HCEC 1CT (cell line): ENCODE measurements at places on chromosomes 11 and 22.

DNA sequence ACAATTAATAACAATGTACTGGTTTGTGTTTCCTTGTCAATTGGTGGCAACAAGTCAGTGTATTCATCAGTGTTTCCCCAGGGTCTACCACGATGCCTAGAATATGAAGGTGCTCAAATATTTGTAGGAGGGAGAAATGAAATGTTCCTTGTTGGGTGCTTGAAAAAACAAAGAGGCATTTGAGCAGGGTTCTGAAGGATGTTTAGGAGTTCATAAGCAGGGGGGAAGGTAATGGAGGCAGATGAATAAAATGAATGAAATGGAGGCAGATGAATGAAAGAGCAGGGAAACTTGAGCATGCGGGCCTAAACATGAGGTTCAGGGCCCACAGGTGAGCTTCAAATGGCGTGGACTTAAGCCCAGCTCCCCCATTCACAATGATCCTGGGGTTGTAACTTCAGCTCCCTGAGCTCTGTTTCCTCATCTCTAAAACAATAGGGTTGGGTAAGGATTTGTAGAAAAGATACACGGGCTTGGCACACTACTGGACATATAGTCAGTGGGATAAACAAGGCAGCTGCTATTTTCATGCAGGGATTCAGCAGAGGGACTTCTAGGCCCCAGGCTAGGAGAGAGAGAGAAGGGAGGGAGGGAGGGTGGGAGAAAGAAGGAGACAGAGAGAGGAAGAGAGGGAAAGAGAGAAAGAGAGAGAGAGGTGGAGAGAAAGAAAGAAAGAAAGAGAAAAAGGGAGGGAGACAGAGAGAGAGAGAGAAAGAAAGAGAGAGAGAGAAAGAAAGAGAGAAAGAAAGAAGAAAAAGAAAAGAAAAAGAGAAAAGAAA, 73.7 kb downstream of the MN1 start:
- no peak for DNase-seq

DNA sequence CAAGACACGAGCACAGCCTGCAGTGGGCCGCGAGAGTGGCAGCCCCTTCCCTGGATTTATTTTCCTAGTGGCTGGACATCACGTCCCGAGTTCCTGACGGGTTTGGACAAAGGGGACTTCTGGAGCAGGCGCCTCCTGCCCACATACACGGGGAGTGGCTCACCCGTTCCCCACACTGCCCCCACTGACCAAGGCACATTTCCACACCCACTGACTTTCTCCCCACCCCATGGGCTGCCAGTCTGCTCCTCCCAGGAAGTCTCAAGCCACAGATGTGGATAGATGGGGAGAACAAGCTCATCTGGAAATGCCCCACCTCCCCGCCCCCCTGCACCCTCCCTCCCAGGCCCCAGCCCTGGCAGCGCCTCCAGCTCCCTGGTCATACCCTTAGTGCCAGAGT, 34.0 kb upstream of the FADD start:
- no peak for DNase-seq

DNA sequence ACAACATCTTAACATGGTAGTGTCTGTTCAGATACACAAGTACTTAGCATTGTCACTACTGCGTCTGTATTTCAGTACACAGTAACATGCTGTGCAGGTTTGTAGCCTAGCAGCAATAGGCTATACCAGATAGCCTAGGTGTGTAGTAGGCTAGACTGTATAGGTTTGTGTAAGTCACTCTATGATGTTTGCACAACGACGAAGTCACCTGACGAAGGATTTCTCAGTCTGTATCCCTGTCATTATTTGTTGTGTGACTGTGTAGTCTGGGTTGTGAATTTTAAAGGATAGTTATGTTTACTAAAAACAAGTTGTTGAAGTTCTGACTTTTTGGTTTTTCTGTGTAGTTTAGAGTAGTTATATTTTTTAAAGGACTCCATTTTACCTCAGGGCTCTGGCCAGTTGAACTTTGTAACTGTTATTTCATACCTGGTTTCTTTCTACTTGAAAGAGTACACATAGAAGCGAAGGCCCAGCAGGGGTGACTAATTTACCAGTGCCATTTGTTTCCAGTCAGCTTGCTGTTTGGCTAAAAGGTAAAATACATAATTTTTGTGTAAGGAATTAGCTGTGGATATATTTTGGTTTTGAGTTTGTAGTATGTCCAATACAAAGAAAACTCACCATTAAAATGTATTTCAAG, 72.3 kb downstream of the PPP6R3 start:
- no peak for DNase-seq

GRCh38 chr11:92269021-92269420, 44.4 kb downstream of the FAT3 start:
- DNase-seq, result peak; percentile 54

- no peak for DNase-seq
Observed at GRCh38 chr22:49037701-49038245, 789.9 kb downstream of the BRD1 start.

- no peak for DNase-seq
Observed at GRCh38 chr22:25898707-25899365, 156.8 kb downstream of the MYO18B start.

DNA sequence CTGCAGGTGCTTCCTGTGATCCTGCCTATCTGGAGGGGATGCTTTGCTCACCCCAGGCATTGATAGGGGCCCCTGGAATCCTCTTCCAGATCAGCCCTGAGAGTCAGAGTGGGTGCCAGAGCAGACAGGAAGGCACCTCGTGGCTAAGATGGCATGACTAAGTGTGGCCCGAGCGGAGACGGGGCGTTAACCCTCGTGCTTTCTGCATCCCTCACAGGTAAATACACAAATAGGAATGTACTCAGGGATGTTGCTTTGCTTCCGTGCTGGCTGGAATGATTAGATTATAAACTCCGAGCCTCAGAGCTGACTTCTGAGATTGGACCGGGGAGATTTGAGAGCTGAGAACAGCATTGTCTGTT, 312.7 kb upstream of the B3GAT1 start:
- no peak for DNase-seq

DNA sequence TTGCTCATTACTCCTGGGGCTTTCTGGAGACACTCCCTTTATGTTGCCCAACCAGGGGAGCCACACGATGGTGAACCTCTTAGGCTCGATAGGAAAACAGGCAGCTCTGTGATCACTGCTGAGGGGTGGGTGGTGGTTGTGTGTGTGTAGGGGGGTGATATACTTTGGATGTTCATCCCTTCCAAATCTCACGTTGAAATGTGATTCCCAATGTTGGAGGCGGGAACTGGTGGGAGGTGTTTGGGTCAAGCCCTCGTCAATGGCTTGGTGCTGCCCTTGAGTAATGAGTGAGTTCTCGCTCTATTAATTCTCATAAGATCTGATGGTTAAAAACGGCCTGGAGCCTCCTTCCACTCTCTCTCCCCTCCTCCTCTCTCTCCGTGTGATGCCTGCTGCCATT, 204.0 kb upstream of the B3GAT1 start:
- no peak for DNase-seq

DNA sequence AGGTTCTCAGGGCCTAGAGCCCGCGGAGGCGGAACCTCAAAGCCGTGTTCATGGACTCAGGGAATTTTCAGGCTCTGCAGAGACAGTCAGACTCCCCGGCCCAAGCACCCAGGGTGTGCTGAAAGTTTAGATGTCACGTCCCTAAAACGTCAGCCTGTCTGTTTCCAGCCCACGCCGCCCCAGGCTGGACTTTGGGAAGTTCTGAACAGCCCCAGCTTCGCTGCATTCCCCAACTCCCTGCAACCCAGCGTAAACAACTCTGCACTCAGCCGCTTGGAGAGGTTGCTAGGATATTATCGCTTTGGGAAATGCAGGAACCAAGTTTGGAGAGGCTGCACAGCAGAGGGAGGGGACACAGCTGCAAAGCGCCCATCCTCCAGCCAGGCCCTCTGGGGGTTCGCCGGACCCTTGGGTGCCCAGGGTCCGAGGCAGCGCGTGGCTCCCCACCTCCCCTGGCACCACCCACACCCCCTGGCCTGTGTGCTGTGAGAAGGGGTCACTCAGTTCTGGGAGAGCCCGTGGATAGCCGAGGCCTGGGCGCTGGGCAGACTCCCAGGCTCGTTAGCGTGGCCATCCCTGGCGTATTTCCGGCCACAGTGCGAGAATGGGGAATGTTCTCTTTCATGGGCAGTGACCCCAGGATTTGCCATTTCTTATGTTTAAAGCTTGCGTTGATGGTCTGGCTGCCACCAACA, 120.5 kb upstream of the FGF3 start:
- no peak for DNase-seq

DNA sequence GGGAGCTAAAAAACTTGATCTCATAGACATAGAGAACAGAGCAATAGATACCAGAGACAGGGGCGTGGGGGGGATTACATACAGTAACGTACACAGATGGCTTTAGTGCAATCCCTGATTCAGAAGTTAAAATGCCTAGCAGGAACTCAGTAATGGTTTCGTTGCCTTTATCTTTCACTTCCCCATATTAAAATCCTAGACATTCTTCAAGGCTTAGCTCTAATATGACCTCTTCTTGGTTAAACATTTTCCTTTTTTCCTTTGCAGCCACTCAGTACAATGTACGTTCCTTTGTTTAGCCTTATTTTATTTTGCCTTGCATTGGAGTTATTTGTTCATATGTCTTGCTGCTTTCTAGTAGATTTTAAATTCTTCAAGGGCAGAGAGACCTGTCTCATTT, 104.9 kb downstream of the C11orf87 start:
- DNase-seq, result no peak

GRCh38 chr11:71476926-71477640, 24.1 kb downstream of the NADSYN1 start:
- DNase-seq, result no peak

- DNase-seq, result no peak
Observed at GRCh38 chr11:1125803-1126202, 31.9 kb upstream of the MUC5AC start.

GRCh38 chr11:35163209-35163608, 24.2 kb downstream of the CD44 start:
- peak; percentile 35 for DNase-seq

- DNase-seq, result peak; percentile 91
Observed at GRCh38 chr11:118415739-118416068, 14.3 kb downstream of the ATP5MG start.

GRCh38 chr11:46382646-46383403, 1.4 kb downstream of the MDK start:
- DNase-seq, result peak; percentile 61

DNA sequence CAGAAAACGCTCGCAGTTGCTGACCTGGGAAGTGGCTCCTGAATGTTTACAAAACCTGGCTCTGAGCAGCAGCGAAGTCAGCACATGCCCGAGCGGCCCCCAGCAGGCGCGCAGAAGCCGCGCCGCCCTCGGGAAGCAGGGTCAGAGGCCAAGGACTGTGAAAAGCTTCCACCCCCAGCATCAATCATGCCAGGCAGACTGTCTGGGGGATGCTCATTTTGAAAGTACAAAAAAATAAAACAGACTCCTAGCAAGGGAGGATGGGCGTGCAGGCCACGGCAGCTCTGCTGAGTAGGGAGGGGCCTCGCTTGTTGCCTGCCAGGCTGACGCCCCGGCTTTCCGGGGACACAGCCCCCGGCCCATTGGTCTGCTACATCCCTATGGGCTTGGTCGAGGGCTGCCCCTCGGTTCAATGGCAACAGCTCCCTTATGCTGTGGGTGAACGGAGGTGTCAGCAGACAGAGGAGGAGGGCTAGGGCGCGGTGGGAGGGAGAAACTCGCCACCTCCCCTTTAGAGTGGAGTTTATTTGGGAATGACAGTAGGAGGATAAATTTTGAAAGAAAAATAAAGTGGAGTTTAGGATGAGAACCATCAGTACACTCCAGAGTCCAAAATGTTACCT, 37.7 kb upstream of the GNB1L start:
- DNase-seq, result peak; percentile 31

DNA sequence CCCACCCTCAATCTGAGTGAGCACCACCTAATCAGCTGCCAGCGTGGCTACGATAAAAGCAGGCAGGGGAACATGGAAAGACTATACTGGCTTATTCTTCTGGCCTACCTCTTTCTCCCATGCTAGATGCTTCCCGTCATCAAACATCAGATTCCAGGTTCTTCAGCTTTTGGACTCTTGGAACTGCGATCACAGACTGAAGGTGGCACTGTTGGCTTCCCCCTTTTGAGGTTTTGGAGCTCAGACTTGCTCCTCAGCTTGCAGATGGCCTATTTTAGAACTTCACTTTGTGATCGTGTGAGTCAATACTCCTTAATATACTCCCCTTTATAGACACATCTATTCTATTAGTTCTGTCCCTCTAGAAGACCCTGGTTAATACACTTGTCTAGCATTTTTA, 543.7 kb upstream of the RAG2 start:
- DNase-seq, result no peak

DNA sequence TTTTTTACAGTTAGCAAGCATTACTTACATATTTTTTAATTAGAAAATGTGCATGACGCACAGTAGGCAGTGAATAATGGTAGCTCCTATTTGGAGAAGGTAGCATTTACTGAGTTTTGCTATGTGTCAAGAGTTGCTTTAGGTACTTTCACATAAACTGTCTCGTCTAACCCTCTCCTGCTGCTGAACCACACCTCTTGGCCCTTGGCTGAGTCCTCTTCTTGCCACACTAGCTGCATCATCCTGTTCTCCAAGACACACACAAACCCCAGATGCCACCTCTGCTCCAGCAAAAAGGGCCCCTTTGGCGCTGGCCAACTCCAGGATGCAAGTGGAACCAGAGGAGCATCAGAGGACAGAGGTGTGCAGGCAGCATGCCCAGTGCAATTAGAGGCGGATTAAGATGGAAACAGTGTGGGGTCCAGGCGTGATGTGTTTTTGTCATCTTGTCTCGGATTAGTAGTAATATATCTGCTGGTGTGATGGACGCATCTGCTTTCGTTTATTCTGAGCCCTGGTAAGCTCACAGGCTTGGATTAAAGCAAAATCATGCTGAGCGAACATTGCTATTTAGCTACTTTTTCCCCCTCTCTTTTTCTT, 367.0 kb upstream of the CADM1 start:
- no peak for DNase-seq

- no peak for DNase-seq
Observed at GRCh38 chr22:49420651-49421050, 407.0 kb downstream of the BRD1 start.

- DNase-seq, result no peak
Observed at GRCh38 chr11:81899156-81899555, 834.5 kb downstream of the FAM181B start.

- no peak for DNase-seq
Observed at GRCh38 chr11:69912161-69912910, 93.1 kb upstream of the FGF3 start.

GRCh38 chr11:96358321-96358720, 15.3 kb upstream of the MAML2 start:
- DNase-seq, result no peak

GRCh38 chr11:18706330-18707243, 8.0 kb downstream of the TMEM86A start:
- no peak for DNase-seq

- DNase-seq, result no peak
Observed at GRCh38 chr11:30775233-30775522, 189.0 kb upstream of the MPPED2 start.

DNA sequence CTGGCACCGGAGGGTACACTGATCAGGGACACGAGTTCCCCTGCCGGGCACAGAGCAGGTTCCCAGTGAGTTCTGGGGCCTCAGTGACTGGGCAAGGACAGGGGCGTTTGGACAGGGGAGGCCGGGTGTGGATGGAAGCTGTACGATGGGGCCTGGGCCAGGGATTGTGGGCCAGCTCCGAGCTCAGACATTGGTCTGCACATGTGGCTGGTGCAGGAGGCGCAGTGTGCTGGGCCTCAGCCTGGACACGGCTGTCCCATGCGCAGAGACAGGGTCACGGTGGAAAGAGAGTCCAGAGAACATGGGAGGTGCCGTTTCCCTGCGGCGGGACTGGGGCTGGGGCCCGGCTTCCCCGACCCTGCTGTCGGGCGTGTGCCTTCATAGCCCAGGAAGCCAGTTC, 60.7 kb downstream of the CDKN1C start:
- no peak for DNase-seq

GRCh38 chr11:10480760-10481159, 25.7 kb downstream of the AMPD3 start:
- no peak for DNase-seq
